DMS53 (cell line): ENCODE measurements at places on chromosomes 7 and 10.
A peak's percentile ranks its signal among the peaks of the same experiment; 100 is the strongest.

GRCh38 chr10:30540276-30540675, 89.3 kb downstream of the LYZL2 start:
- no peak for DNase-seq

- DNase-seq = no peak
Measured at GRCh38 chr7:141874787-141875186, 33.5 kb upstream of the PRSS37 start.

DNA sequence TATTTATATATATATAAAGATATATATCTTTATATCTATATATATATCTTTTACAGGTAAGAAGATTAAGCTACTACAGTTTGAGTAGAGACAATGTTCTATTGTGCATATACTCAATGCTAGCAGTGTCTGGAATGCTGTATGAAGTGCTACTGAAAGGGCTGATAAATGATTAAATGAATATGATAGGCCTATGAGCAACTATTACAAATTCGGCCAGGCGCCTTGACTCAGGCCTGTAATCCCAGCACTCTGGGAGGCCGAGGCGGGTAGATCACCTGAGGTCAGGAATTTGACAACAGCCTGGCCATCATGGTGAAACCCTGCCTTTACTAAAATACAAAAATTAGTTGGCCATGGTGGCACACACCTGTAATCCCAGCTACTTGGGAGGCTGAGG, 297.1 kb downstream of the CACNA2D1 start:
- DNase-seq = no peak

GRCh38 chr7:115410972-115411686, 489.2 kb downstream of the MDFIC start:
- DNase-seq = no peak

- DNase-seq = no peak
Measured at GRCh38 chr7:5375925-5376324, 47.7 kb downstream of the TNRC18 start.

DNA sequence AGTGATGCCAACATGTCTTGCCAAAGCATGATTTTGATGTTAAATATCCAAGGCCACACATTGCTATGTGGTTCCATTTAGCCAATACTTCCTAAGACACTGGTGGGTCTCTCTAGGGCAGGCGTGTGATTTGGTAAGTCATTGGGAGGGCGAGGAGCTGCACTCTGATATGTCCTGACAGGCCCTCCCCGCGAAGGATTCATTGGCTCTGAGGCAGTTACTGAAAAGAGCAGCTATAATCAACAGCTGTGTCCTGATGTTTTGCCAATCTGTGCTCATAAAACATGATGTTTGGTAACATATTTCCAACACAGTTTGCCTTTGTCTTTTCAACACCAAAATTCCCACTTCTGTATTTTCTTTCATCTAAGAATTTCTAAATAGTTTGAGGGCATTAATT, 646.7 kb downstream of the PARD3 start:
- no peak for DNase-seq

DNA sequence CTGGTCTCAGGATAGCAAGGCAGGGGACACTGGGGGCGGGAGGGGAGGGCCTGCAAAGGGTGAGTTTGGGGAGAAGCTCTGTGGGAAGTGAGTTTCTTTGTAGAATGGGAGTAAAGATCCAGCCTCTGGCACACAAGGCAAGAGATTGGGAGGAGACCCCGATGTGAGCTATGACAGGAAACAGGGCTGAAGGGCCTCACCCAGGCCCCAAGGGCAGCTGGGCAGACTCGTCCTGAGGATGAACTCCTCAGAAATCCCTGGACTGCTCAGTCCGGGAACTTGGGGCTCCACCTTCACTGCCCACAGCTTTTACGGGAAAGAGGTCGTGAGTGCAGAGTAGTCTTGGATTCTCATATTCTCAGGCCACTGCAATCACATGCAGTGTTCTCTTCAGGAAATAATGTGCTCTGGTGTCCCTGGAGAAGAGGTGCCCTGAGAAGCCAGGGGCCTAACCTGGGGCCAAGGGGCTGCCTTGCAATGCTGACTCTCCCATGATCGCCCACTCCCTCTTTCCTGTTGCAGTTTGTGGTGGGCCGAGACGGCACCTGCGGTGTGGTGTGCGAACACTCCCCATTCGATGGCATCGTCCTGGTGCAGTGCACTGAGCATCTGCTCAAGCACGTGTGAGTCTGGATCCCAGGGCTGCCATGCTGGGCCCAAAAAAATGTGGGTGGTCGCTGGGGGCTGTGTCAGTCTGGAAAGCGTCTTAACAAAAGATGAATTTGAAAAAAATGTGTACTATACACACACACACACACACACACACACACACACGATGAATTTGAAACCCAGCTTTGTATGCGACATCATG, 31.3 kb upstream of the C10orf53 start:
- no peak for DNase-seq

DNA sequence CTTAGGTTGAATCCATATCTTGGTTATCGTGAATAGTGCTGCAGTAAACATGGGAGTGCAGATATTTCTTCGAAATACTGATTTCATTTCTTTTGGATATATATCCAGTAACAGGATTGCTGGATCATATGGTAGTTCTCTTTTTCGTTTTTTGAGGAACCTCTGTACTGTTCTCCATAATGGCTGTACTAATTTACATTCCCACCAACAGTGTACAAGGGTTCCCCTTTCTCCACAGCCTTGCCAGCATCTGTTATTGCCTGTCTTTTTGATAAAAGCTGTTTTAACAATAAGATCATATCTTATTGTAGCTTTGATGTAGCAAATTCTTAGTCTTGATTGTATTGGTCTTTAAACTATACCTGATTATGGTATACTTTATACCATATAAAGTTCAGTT, 45.3 kb downstream of the ZNRF2 start:
- DNase-seq = no peak

DNA sequence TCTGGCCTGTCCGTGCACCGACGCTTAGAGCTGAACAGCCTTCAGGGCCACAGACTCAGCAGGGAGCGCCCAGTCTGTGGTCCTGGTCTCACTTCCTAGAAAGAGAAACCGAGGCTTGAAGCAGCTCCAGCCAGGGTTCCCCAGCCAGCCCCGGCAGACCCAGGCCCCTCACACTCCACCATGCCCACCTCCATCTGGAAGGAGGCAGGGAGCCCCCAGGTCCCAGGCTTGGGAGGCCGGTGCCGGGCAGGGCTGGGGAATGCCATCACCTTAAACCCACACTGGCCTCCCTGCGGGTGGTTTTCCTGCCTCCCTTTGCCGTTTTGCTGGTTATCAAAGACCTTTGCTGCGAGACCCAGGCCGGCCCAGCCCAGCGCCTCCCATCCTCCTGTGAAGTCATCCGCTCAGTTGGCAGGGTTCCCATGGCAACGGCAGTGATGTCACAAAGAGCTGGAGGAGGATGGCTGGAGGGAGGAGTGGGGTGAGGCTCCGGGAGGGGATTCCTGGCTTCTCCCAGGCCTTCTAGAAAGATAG, 24.0 kb downstream of the ELFN1 start:
- DNase-seq = peak; percentile 77
